ENCODE measurements at places on chromosomes 1 and 21.

- DNase-seq: no peak
These were observed 22.1 kb upstream of the TBX15 start for GRCh38 chr1:119010201-119010600.

GRCh38 chr1:184929711-184930202, 44.6 kb downstream of the NIBAN1 start:
- no peak for DNase-seq

DNA sequence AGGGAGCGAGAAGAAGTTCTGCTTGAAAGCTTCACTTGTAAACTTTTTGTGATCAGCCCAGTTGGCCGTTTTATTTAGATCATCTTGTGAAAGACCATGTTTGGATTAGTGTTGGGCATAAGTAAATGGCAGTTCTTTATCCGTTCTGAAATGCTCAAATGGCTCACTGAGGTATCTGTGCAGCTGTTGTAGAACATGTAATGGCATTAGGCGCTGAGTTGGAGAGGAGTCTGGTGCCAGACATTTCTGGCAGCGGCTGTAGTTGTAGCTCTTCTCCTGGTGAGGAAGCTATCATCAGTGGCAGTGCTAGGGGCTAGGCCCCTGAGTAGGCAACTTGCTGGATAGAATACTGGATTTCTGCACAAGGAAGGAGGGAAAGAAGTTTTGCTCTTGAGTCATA, 321.6 kb downstream of the LMO4 start:
- no peak for DNase-seq

GRCh38 chr1:223244366-223245103, 101.5 kb upstream of the TLR5 start:
- no peak for DNase-seq

DNA sequence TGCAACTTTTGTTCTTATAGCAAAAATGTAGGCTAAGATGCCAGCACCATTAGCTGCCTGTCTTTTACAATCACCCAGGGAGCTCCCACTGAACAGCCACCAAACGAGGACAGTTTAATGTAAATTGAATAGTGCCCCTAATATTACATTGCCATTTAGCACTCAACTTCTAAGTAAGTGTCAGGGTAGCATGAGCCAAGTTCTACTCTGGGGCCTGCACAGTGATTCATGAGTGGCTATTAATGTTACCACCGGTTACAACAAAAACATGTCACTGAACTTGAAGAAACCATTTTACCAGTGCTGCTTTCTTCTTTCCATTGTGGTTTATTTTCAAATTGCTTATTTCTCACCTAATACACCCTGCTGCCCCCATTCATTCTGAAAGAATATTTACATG, 295.6 kb upstream of the RRP15 start:
- no peak for DNase-seq

GRCh38 chr1:8285103-8285502, 32.8 kb upstream of the SLC45A1 start:
- no peak for DNase-seq

DNA sequence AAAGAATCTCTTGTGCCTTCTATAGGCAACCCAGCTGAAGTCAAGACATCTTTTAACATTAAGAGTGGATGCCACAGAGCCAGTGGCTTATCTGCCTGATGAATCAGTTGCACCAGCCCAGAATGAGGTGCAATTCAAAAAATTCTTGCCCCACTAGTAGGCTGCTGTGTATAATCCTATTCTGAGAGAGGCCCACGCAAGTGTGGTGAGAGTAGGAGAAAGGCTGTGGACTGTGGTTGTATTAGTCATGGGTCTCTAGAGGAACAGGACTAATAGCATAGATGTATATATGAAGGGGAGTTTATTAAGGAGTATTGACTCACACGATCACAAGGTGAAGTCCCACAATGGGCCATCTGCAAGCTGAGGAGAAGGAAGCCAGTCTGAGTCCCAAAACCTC, 216.4 kb downstream of the LTN1 start:
- DNase-seq: no peak

DNA sequence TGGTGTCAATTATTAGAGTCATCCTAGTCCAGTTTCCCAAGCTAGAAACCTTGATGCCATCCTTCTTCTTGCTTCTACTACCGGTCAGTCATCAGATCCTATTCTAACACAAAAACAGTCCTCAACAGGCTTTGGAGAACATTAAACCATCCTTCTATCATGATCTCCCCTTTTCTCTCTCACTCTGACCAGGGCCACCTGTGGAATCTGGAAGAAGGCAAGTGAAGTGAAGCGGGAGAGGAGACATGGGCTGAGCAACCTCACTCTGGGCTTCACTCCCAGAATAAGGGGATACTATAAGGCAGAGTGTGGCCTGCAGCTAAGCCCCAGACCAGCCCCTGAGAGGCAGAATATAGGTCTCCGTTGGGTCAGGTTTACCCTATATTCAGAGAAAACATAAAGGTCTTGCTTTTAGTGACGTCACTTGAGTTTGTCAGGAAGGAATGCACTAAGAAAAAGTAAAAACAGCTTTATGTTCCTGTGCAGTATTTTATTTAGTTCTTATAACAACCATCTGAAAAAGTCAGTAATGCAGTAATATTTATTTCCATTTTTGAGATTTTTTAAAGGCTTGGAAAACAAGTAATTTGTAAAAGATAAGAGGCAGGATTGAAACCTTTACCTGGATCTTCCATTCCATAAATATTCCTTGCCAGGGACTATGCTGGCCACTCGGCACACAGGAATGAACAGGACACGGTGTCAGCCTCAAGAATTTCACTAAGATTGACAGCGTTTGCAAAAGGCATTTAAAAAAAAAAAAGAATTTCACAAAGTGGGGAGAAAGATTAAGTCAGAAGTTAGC, 61.3 kb downstream of the NFASC start:
- no peak for DNase-seq

- no peak for DNase-seq
These were observed 38.6 kb upstream of the ADAMTS1 start for GRCh38 chr21:26883768-26884167.

DNA sequence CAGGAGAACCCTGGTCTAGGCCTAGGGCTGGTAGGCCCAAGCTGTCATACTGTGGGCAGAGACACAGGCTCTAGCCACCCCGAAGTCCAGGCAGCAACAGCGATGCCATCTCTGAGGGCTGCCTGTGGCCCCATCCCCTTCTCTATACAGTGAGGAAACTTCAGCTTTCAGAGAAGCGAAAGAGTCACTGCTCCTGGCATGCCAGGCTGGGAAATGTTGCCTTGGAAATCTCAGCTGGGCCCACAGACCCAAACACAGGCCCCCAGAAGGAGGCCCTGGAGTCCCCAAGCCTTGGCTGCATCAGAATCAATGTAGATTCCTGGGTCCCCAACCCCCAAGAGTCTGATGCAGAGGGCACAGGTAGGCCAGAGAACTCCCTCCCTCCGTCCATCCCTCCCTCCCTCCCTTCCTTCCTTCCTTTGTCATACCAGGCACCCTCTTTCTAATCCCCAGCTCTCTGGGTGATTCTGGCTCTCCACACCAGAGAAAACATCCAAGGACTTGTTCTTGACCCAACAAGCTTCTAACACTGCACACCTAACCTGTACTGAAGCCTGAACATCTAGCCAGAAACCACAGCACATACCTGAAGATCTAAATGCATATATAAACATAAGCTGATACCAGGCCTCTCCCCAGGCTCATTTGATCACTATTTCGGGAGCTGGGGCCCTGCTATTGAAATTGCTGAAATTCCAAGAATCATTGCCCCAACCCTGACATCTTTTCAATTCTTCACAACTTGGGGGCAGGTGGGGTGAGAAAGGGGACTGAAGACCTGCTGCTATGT, 143.2 kb upstream of the EDN2 start:
- no peak for DNase-seq

DNA sequence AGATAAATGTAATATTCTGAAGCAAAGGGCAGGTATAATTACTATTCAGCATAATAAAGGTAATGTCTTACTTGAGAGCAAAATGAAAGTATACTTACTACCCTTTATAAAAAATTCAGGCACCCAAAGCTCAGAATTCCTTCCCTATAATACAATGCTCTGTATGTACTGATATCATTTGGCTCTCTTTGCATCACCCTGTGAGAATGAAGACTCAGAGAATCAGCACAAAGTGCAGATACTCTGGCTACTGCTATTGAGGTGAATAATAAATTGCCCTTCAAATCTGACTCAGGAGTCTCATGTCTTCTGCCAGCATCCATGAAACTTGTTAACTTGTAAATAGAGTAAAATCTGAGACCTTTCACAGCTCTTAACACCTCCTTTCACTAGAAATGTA, 108.5 kb upstream of the KCTD3 start:
- DNase-seq: no peak

- no peak for DNase-seq
These were observed 16.2 kb upstream of the TSNAX start for GRCh38 chr1:231512147-231512698.

- DNase-seq: no peak
These were observed 3.2 kb upstream of the IBA57 start for GRCh38 chr1:228162286-228163006.

GRCh38 chr1:161287482-161288054, 22.2 kb downstream of the MPZ start:
- no peak for DNase-seq

DNA sequence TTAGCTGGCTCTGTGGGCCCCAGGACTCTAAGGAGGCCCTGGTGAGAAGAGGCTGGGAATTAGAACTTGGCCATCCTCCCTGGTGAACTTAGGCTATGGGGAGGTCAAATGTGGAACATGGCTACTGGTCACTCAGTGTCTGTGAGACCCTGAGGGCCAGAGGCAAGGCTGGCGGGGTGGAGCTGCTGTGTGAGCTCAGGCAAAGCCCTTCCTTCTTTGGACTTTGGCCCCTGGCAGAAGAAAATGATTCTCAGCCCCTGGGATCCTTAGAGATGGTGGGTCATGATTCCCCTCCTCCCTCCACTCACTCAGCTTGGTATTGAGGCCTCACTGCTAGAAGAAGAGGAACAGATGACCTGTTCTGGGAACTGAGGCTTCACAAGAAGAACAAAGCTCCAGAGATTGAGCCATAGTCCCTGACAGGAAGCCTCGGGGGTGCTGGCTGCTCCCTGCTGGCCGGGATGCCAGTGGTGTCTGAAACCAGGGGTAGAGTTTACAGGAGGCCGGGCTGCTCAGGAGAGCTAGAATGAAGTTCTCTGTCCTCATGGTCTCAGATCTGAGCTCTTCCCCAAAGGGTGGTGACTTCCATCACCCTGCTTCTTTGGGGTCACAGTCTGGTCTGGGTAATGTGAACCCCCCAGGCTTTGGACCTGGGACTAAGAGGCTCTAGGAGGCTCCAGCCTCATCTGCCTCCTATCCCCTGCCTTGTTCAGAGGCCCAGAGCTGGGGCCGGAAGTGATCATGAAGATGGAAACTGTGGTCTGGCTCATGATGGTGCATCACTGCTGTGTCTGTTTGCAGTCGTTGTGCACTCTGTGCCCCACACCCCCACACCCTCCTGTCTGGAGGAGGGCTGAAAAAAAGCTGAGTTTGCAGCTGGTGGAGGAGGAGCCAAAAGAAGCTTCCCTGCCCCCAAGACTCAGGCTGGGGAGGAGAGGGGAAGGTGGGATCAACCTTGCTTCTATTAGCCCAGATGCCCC, 905 bp downstream of the BTBD19 start:
- DNase-seq: peak; percentile 67

GRCh38 chr1:152110860-152111514, 4.3 kb downstream of the TCHH start:
- DNase-seq: no peak

DNA sequence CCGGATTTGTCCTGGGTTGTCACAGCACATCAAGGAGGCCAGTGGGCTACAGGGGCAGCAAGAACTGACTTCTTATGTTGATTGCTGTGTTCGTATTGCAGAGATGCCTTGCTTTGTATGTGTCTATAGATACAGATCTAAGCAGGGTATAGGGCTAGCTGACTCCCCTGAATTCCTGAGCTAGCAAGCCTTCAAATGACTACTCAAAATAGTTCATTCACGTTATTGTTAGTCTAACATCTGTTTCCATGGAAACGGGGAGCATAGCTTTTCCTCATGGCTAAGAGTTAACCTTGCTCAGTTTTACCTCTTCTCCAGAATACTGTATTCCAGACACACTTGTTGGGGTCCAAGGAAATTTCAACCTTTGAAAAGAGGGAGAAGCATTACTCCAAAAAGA, 24.1 kb downstream of the TRIM45 start:
- no peak for DNase-seq

DNA sequence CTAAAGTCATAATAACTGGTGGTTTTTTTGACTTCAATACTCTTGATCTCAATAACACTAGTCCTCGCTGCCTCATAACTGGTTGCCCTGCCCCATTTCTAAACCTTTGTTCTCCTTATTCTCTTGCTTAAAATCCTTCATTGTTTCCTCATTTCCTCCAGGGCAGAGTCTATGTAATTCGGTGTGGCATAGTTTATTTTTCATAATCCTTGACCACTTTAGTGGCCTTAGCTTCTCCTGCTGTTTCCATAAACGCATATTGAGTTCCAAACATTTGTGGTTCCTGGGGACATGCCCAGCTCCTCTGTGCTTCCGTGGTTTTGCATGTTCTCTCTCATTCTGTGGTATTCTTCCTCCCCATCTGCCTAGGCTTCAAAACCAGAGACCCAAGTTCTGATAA, 19.0 kb upstream of the TLCD4 start:
- DNase-seq: no peak

- no peak for DNase-seq
These were observed 2.5 kb downstream of the WNT9A start for GRCh38 chr1:227944931-227945890.

DNA sequence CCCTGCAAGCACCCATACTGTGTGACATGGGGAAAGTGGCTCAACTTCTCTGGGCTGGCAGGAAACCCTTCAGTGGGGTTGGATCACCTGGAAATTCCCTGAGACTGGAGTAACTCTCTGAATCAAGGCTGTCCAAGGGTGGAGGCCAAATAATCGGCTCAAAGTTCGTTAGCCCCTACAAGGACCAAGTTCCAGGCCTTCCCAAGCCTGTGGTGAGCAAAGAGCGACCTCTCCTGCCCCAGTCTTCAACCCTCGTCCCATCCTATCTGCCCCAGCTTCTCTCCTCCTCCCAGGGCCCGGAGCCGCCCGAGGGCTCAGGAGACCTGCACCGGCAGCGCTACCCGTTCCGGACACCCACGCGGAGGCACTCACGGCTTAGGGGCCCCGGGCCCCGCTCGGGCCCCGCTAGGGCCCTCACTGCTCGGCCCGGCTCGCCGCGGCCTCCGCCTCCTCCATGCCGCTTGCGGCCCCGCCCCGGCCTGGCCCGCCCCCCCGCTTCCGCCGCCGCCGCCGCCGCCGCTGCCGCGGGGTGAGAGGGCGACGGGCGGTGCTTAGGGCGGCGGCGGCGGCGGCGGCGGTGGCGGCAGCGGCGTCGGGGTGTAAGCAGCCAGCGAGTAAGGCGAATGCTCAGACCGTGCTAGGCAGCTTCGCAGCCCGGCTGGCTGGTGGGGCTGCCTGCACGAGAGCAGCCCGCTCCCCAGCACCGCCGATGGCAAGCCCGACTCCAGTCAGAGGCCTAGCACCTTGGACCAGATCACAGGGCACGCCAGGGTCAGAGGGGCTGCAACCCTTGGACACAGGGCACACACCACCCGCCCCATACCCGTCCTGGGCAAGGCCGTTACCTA, at the start of gene POMGNT1:
Gene POMGNT1 (minus strand): TSS at position 471 of the 848 bp plus-strand sequence. CDS start 613 bp downstream, outside the sequence.
- peak; percentile 52 for DNase-seq

DNA sequence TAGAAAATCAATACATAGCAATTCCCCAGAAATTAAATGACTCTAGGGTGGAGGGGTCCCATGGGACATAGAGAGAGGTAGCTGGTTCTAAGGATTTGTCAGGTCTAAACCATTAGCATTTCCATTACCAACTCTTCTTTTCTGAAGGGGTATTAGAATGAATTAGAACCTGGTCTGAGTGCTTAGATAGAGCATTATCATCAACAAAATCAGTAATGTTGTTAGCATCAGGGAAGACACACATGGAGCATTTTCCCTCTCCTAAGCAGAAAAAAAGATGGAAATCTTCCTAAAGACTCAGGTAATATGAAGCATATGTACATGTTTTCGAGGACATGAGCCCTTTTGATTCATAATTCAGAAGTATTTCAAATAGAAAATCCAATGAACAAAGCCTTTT, 984.4 kb upstream of the NCAM2 start:
- DNase-seq: no peak
